ENCODE measurements at places on chromosomes 16 and 17.
A peak's percentile ranks its signal among the peaks of the same experiment; 100 is the strongest.

DNA sequence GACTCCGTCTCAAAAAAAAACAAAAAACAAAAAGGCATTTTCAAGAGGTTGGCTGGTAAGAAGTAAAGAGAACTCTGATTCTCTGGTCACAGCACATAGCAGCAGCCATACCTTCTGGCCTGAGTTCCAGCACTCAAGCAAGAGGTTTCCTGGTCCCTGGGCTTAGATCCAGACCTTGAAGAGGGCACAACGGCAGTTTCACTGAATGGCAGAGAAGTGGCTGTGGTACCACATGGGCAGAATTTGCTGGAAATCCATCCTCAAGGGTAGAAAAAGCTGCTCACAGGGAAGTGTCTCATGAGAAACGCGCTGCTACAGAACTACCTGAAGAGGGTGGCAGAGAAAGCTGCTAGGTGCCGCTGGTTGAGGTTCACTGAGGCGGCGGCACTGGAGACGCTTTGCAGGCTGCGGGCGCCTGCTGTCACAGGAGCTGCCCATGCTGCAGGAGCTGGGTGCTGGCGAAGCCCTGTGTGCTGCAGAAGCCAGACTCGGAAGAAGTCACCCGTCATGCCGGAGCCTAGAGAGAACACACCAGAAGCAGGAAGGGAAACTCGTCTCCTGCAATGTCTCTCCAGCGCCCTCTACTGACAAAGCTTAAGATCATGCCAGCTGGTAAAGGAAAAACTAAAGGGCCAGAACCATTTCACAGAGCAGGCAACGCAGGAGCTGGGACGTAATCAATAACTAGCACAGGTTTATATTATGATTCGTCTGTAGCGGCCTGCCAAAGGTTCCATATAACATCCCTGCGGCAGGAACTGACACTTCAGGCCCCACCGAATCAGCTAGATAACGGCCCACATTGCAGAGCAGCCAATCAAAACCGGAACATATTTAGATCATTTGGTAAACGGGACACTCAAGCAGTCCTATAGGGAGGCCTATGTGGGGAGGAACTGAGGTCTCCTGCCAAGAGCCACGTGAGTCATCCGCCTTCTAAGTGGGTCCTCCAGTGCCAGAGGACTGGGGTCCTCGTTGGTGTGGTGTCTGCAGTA is 5.4 kb upstream of the ZNF213 start:
- DNase-seq = peak; percentile 82

DNA sequence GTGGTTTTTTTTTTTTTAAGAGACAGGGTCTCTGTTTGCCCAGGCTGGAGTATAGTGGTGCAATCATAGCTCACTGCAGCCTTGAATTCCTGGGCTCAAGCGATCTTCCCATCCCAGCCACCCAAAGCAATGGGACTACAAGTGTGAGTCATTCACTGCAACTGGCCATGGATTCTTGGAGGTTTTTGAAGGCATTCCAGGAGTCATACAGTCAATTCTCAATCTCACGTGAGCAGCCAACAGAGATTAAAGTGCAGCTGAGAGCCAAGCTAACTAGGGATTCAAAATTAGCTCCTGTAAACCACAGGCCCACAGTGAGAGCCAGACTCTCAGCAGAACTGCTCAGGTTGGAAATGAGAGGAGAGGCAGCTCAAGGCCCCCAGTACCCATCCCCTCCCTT is 30.2 kb downstream of the XPO6 start:
- no peak for DNase-seq

GRCh38 chr16:8885674-8886592 is 3.8 kb downstream of the LITAFD start:
- no peak for DNase-seq

GRCh38 chr17:1880851-1881630 is 51.2 kb downstream of the RPA1 start:
- DNase-seq = no peak

GRCh38 chr17:30824002-30824355 is 513 bp downstream of the CRLF3 start:
- no peak for DNase-seq

GRCh38 chr17:2172077-2172851 is 117.4 kb downstream of the HIC1 start:
- peak; percentile 94 for DNase-seq

DNA sequence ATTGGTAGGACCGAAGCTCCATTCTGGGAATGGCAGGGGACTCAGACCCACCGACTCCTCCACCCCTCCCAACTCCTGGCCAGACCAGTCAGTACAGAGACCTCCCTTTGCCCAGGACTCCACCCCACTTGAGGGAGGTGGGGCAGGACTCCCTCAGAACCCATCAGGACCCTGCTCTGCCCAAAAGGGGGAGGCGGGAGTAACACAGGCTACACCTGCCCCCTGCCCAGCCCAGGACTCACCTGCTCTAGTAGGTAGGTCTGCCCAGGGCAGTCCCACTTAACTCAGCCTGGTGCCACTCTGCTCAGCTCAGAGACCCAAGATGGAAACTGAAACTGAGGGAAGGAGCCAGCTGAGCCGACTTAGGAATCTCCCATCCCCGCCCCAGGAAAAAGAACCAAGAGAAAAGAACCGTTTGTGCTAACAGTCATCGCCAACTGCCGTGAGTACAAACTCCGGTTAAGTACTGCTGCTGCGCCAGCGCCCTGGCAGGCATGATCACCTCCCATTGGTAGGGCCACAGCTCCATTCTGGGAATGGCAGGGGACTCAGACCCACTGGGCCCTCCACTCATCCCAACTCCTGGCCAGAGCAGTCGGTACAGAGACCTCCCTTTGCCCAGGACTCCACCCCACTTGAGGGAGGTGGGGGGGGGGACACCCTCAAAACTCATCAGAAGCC is 503 bp downstream of the DHX58 start:
- DNase-seq = no peak

DNA sequence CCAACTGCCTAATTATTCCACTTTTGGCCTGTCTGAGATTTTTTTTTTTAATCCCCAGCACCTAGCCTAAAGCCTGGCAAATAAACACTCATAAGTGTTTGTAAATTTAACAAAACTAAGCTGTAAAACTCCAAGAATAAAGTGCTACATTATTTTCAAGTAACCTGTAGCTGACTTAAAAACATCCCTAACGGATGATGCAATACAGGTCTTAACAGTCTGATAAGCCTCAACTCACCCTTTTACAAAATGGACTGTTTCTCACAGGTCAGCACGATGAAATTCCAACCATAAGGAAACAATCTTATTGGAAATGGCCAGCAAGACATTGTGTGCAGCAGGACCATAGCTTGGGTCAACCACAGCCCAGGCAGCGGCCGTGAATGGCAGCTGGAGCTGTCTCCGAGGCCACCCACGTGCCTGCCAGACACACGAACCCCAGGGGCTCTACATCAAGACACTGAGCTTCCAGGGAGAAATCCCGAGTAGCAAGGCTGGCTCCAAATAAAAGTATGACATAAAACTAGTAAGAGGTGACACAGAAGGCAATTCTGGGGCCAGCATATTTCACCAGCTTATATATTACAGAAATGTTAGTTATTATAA is 58.9 kb downstream of the NDEL1 start:
- DNase-seq = no peak

DNA sequence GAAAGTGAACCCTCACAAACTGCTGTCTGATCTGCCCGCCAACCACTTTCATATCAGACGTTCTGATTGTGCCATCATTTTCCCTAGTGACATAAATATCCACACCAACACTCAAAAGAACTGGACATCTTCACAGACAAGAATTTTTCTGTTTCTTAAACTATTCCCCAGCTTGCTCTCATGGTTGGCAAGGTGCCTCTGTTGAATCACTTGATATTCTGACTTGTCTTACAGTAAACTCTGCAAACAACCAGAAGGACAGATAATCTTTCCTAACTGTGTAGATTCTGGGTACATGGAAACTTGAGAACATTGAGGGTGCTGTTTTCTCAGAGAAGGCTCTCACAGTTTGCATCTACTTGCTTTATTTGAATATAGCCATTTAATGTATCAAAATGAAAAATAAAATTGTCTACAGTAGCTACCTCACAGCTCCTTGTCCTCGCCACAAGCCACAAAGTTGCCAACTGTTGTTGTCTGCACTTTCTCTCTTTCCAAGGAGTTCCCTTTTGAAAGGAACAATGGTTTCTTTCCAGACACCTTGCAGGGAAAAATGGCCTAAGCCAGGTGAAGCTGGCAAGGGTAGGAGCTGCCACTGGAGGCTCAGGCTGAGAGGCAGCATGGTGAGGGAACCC is 46.0 kb upstream of the ADAMTS18 start:
- DNase-seq = no peak

- DNase-seq = peak; percentile 19
Observed at GRCh38 chr17:69575346-69575761, 160.9 kb downstream of the MAP2K6 start.

DNA sequence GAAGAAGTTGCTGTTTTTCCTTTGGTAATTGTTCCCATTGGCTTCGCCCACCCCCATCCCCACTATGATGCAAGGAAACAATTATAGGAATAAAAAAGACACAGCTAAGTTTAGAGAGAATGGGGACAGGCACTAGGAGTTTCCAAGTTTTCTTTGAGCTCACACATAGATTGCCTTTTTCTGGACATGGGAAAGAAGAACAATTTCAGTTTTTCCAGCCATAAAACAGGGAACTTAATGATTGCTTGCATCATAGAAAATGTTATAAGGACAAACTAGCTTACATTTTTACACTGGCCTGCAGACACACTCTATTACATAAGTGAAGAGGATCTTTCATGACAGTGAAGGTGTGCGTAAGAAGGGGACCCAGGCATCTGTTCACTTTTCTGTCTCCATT is 142.3 kb upstream of the ZFHX3 start:
- no peak for DNase-seq

DNA sequence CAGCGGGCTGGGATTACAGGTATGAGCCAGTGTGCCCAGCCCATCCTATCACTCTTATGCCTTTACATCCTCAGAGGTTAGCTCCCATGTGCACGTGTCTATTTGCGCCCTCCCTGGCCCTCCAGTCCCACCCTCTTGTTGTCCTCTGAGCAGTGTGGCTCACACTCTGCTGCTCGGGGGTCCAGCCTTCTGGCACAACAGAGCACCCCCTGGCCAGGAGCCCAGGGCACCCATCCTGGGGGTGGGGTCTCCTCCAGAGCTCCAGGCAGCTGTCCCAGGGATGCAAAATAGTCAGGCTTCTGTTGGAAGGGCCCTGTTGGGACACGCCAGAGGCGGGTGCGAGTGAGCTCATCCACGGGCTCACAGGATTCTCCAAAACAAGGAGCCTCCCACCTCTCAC is 11.7 kb upstream of the FAM83G start:
- no peak for DNase-seq

- DNase-seq = no peak
Observed at GRCh38 chr17:74220946-74221818, 7.8 kb downstream of the TTYH2 start.

GRCh38 chr17:76918811-76919210 is 50.6 kb downstream of the MGAT5B start:
- no peak for DNase-seq

DNA sequence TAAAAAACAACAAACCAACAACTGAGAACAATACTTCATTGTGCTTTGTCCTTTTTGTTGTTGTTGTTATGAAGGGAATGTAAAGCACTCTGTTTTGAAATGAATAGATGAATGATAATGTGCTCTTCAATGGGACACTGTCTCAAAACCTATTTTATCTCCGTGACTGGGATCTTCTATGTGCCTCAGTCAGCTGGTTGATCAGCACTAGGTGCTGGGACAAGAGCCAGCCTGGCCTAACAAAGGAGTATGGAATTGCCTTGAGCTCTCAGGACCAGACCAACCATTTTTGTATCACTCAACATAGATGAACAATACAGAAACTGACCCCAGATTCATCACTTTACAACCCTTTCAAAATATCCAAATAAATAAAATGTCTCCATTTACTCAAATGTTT is 440.2 kb downstream of the KCNJ2 start:
- no peak for DNase-seq

DNA sequence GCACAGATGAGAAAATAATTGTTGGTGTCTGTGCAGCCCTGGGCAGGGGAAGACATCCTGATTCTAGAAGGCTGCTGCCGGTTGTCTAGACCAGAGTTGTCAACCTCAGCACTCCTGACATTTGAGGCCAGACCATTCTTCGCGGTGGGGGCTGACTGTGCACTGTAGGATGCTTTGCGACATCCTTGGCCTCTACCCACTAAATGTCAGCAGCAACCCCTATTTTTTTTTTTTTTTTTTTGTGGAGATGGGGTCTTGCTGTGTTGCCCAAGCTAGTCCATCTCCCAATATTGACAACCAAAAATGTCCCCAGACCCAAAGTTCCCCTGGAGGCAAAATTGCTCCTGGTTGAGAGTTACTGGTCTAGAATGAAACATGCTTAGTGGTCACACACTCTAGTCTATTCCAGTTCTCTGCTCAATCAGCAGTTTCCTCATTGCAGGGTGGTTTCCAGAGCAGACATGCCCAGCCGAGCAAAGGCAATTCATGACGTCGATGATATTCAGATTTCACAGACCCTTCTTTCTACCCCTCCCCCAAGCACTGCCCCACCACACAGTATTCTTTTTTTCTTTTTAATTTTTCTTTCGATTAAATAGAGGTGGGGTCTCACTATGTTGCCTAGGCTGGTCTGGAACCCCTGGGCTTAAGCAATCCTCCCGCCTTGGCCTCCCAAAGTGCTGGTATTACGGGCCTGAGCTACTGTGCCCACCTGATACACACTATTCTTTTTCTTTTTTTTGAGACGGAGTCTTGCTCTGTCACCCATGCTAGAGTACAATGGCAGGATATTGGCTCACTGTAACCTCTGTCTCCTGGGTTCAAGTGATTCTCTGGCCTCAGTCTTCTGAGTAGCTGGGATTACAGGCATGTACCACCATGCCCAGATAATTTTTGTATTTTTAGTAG is 9.0 kb downstream of the C17orf99 start:
- no peak for DNase-seq

DNA sequence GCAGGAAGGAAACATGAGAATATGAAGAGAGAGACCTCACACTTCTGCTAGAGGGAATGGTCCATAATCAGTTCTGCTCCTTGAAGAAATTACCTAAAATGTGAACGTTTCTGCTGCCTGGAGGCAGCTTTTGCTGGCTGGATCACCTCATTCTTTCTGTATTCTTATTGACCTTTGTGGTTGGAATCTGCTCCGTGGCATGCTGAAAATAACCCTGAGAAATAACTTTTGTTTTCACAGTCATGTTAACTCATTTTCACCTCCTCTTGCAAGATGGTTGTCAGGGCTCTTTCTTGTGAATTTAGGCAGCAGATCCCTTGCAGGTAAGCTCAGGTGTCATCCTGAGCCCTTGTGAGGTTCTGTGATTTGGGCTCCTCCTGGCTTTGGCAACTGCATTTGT is 70.2 kb downstream of the IRF8 start:
- DNase-seq = no peak

DNA sequence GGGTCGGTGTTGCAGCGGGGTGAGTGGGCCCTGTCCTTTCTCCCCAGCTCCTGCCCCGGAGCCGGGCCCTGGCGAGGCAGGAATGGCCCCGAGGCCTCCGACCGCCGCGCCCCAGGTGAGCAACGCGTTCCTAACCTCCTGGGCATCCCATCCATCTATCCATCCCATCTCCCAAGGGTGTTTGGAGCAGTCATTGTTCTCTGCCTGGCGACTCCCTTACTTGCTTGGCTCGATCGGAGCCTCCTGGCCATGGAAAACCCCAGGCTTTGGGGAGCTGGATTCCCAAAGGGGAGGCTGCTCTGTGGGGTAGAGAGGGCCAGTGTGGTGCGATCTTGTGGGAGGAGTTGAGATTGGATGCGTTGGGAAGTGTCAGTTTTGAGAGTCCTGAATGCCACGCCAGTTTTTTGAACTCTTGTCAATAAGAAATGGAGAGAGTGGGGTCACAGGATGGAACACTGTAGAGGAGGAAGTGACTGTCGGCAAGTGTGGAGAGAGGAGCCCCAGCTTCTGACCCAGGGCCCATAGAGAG is 684 bp downstream of the ZFP90 start:
- DNase-seq = peak; percentile 29

GRCh38 chr16:89645122-89645521 is 12.4 kb downstream of the CHMP1A start:
- no peak for DNase-seq
